ENCODE measurements at places on chromosomes 7 and 10. TPM values are rescaled to one million over a fixed set of nuclear protein-coding genes. Genes with fewer than 3 reads are reported as not detected.

ITPRID1 gene
- total RNA-seq = not detected

GRID2IP gene
- not detected for total RNA-seq

MBL2 gene
- total RNA-seq = 0.05 TPM

CACNB2 gene
- total RNA-seq = 0.13 TPM

PGAM2 gene
- 3.0 TPM for total RNA-seq

ZP3 gene
- 6.5 TPM for total RNA-seq

CDH23 gene
- 2.0 TPM for total RNA-seq

PLXNA4 gene
- total RNA-seq = not detected

MUC3A gene
- not detected for total RNA-seq

ACTL6B gene
- not detected for total RNA-seq

ORAI2 gene
- 29.3 TPM for total RNA-seq

LRRC18 gene
- not detected for total RNA-seq

CRCP gene
- total RNA-seq = 34.2 TPM

LIPJ gene
- not detected for total RNA-seq

RAB19 gene
- not detected for total RNA-seq

NUDT13 gene
- total RNA-seq = 1.3 TPM

OGDH gene
- total RNA-seq = 41.8 TPM

ASB10 gene
- not detected for total RNA-seq

STARD3NL gene
- total RNA-seq = 41.2 TPM

PDK4 gene
- total RNA-seq = 6.8 TPM

PRRT4 gene
- total RNA-seq = 0.05 TPM

ARL5B gene
- total RNA-seq = 9.6 TPM

PRLHR gene
- total RNA-seq = not detected

NCF1 gene
- total RNA-seq = not detected

DPYSL4 gene
- not detected for total RNA-seq

GRM3 gene
- 0.11 TPM for total RNA-seq

GBX1 gene
- not detected for total RNA-seq

ANKRD2 gene
- 0.37 TPM for total RNA-seq

HOXA4 gene
- total RNA-seq = 2.9 TPM

MOGAT3 gene
- not detected for total RNA-seq

PNLIPRP3 gene
- total RNA-seq = 0.03 TPM

HMX2 gene
- not detected for total RNA-seq

GDF10 gene
- total RNA-seq = not detected

HTR7 gene
- total RNA-seq = 18.0 TPM

All from A375 (cell line).